ENCODE measurements at places on chromosomes 4 and X.

DNA sequence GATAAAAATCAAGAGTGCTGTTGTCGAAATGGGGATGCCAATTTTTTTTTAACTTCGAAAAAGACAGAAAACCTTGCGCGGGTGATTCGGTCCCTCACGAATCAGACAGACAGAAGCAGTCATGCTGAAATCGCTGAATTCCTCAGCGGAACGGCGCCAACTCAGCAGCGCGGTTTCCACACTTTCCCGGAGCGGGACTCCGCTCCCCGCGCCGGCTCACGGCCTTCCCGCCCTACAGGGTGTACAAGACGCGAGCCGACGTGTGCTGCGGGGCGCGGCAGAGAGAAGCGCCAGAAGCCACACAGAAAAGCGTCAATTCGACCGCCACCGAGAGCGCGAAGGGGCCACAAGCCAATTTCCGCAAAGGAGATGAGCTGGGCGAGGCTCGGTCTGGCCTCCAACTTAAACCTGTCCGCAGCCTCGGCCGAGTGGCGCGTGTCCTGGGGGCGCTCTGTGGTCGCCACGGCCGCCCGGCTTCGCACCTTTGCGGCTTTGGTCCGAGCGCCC lies 1.3 kb downstream of the NEXMIF start:
- DNase-seq = peak; percentile 3

DNA sequence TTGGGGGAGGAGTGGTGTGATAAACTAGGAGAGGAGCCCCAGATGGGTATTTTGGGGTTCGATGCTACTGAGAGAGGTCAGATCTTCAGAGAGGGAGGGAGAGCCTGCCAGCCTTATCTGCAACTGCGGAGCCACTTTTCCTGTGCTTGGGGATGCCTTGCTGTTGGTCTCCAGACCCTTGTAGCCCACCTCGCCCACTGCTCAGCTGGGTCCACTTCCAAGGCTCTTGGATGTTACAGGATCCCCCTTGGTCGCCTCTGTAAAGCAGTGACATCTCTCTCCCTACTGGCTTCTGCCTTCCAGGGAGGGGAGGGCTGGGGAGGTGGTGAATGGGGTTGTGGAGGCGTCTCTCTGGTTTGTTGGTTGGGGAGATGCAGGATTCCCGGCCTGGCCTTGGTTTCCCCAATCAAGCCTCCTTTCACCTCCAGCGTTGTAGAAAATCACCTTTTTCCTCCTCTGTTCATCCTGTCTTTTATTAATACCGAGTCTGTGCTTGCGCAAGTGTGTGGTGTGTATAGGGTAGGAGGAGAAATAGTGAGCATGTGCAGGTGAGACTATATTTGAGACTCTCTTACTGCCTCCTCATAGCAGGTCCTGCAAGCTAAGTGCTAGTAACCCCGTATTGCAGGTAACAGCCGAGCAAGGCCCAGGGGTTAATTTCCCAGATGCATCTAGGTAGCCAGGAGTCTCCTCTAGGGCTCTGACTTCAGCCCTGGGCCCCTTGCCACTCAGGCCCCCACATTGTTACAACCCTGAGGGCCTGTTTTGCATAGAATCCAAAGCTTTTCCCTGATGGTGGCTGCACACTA lies 337.4 kb downstream of the ARHGAP10 start:
- no peak for DNase-seq

GRCh38 chrX:6432226-6432625 lies 102.7 kb downstream of the VCX3A start:
- DNase-seq = no peak

- DNase-seq = peak; percentile 95
Measured at GRCh38 chrX:42096265-42096920, 173.0 kb upstream of the CASK start.

DNA sequence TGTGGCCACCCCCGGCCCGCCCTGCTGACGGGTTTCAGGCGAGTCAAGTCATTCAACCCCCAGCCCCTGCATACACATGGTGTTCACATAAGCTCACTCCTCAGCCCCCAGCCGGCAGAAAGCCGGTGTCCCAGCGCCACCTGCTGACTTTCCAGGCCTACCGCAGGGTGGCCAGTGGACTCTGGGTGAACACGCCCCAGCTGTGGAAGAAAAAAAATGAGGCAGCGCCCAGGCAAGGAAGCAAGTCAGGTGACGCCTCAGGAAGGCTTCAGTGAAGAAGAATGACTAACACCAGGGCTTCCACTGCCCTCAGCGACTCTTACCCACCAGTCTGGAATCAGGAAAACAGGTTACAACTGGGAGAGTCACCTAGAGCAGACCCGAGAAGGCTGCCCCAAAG lies 15.8 kb downstream of the BCAP31 start:
- DNase-seq = peak; percentile 87

GRCh38 chr4:46392421-46392820 lies 2.5 kb upstream of the GABRA2 start:
- DNase-seq = peak; percentile 15

GRCh38 chr4:2948895-2949781 lies 14.1 kb downstream of the NOP14 start:
- no peak for DNase-seq

DNA sequence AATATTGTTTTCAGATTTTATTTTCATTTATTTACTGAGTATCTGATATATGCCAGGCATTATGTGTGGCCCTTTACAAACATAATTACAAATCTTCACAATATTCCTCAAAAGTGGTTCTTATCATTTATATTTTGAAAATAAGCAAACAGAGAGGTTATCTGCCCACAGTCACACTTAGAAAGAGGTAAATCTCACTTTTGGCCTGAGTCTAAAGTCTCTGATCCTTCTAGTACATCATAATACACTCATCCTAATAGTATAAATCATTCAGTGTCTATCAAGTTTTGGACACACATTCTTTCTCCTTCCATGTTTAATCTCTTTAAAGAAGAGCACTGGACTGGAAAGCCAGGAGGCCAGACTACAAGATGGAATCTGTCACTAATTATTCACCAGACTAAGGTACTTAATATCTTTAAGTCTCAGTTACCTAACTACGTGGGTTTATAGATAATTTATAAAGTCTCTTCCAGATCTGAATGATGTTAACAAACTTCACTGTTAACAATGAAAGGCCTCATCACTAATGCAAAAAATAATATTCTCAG lies 281.3 kb downstream of the PPP3CA start:
- no peak for DNase-seq

DNA sequence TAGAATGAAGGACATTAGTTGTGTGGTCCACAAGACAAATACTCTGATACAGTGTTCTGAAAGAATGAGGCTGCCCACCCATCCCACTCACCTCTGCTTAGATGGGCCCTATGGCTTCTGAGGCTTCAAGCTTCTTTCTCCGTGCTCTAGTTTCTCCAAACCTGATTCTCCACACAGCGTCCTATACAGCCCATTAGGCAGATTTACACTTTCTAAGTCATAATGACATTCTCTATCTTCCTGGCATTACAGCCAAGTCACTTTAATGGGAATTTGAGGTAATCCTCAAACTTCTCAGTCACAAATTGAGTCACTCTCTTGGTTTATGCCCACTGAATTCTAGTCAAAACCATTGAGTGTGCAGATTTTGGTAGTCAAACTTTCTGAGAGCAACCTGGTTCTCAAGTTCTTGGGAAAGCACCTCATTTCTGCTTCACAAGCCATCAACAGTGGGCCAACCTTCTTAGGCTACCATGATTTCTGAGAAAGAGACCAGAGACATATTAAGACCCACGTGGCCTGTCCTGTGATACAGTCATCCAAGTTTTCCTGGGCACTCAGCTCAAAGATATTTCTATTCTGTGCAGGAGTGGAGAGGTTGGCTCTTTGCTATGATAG lies 6.2 kb upstream of the SETD7 start:
- no peak for DNase-seq

DNA sequence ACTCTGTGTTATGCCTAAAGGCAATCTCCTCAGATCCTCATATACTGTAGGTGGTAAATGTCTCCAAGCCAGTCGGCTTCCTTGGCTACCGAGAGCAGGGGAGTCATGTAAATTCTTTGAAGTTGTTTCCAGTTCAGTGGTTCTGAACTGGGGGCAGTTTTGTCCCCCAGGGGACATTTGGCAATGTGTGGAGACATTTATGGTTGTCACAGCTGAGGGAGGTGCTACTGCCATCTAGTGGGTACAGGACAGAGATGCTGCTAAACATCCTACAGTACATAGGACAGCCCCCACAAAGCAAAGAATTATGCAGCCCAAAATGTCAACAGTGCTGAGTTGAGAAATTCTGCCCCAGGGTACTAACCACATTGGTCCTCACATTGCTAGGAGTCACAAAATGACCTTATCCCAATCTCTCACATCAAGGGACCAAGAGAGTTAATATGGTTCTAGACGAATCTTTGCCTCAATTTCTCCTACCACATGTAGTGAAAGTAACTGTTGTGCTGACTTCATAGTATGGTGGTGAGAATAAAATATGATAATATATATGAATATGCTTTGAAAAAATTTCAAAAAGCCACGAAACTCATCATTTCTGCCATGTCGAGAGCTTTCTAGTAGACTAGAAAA lies 104.4 kb upstream of the ARHGAP24 start:
- DNase-seq = peak; percentile 51

GRCh38 chr4:139633661-139634060 lies 32.0 kb upstream of the MGST2 start:
- peak; percentile 43 for DNase-seq

DNA sequence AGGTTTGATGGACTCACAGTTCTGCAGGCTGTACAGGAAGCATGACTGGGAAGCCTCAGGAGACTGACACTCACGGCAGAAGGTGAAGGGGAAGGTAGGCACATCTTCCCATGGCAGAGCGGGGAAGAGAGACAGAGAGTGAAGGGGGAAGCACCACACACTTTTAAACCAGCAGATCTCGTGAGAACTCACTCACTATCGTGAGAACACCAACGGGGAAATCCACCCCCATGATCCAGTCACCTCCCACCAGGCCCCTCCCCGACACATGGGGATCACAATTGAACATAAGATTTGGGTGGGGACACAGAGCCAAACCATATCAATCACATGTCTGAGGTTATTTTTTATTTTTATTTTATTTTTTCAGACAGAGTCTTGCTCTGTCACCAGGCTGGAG lies 4.9 kb upstream of the NAT8L start:
- no peak for DNase-seq

DNA sequence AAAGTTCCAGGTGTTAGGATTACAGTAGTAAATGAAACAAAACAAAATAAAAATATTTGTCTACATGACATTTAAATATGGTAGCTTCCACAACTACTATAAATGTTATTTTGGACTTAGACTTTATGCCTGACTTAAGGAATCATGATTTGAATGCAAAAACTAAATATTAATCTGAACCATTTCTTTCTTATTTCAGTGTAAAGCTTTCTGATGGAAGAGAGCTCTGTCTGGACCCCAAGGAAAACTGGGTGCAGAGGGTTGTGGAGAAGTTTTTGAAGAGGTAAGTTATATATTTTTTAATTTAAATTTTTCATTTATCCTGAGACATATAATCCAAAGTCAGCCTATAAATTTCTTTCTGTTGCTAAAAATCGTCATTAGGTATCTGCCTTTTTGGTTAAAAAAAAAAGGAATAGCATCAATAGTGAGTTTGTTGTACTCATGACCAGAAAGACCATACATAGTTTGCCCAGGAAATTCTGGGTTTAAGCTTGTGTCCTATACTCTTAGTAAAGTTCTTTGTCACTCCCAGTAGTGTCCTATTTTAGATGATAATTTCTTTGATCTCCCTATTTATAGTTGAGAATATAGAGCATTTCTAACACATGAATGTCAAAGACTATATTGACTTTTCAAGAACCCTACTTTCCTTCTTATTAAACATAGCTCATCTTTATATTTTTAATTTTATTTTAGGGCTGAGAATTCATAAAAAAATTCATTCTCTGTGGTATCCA lies 1.6 kb downstream of the CXCL8 start:
- DNase-seq = no peak

All from iris pigment epithelial cell (primary cell).